GM18507 (cell line): ENCODE measurements at places on chromosomes 1 and 21.

DNA sequence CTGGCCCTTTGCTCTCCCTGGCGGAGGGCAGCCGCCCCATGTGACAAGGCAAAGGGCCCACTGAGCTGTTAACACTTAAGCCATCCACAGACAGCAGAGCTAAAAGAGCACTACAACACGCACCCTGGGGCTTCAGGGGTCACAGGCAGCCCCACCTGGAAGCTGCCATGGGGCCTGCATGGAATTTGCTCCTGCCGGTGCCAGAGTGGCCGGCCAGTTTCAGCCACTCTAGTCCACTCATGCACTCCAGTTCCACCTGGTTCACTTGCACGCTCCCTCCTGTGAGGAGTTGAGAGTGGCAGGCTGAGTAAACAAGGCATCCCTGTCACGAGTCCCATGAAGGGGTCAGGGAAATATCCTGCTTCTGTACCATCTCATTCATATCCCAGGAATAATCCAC lies 55.3 kb downstream of the RIMS3 start:
- DNase-seq: no peak

GRCh38 chr1:78255846-78256245 lies 210.1 kb downstream of the GIPC2 start:
- no peak for DNase-seq

- no peak for DNase-seq
Observed at GRCh38 chr1:92298213-92298572, 594 bp downstream of the GLMN start.

DNA sequence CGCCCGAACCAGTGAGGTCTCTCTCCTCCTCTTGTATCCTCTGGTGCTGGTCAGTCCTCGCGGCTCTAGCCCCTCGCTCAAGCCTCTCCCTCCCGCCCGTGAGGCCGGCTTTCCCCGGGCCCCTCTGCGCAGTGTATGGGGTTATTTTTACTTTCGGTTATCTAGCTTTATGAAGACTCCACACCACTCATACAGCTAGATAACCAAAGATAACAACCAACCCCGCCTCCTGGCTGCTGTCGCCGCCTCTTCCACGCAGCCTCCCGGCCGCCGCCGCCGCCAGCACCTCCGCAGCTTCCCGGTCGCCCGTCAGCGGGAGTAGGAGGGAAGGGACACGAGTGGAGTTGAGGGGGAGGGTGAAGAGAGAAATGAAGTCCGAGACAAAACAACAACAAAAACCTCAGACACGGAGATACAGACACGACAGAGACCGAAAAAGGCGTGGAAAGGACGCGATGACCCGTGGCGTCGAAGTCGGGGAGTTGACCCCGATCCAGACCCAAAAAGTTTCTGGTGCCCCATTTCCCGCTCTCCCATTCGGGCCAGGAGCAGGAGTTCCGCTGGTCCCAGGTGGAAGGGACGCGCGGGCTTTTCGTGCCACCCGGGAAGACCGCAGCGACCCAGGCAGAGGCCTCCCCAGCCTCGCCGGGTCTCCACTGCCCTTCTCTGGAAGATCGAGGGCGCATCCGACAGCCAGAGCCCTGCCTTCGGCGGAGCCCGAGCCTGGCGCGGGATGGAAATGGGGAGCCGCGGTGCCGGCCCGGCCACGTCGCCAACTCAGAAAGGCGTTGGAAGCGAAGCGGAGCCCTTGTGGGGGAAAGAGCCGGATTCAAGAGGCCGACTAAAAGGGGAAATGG lies 51.4 kb downstream of the RHBG start:
- no peak for DNase-seq

DNA sequence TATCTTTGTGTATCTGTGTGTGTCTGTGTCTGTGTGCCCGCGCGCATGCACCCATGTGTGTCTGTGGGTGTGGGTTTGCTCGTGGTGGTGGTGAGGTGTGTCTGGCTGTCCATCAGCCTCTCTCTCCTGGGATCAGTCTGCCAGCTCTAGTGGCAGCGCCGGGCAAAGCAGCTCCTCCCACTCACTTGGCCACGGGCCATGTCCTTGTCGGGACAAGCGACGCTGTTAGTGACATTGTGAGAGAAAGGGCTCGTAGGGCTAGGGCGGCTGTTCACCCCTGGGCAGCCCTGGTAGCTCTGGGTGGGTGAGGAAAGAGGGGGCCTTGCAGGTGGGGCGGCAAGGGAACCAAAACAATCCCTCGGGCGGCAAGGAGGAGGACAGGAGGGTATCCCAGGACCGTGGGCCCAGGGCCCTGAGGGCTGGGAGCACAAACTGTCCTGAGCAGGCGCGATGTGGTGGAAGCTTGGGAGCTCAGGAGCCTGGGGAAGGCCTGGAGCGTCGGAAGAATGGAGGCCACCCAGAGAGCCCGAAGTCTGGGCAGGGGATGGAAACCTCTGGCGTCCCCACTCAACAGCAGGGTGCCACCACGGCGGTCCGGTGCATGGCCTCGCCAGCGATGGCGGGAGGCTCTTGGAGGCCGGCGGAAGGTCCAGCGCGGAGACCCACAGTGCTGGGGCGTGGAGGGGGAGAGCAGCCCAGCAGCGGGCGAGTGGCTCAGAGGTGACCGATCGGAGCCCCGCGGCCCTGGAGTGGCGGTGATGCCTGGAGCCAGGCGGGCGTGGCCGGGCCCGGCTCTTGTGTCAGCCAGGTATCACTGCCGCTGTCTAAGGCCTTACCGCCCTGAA lies 140.5 kb downstream of the LIPI start:
- no peak for DNase-seq

DNA sequence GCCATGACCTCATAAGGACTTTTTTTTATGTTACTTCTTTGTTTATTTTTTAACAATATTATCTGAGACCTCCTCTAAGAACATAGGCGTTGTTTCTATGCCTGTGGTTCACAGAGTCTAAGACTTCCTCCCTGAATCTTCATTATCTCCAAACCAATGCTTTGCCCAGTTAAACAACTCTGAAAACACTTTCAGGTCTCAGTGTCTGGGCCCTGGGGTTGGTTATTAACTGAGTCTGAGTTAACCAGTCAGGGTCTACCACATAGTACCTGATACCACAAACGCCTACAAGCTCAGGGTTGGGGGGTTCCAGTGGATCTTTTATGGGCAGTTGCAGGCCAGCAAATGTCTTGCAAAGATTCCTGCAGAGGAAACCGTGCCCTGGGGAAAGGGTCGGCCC lies 138.2 kb downstream of the AJAP1 start:
- no peak for DNase-seq

DNA sequence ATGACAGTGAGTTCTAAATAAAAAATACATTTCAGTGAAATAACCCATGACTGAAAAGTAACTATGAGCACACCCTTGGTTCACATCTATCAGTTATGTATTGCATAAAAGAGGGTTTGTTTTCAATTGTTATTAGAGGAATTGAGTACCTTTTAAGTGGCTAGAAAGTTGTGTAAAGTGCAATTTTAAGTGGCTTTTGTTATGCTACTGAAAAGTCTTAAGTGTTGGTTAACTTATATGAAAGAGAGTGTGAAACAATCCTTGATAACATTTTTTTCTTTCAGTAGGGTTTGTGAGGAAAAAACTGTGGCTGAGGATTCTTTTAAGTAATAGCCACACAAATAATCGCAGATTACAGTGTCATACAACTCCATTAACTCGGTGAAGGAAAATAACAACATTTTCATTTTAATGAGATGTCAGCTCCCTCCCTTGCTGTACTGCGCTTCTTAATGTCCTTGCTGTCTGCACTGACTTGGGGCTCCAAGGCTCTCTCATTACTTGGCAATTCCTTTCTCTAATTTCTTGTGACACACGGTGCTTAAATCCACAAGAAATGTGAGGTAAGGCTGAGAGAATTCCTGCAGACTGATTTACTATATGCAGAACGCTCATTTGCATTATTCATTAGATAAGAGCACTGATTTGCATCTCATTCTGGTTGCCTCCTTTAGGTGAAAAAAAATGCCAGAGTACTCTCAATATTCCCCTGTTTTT lies 40.6 kb downstream of the NTNG1 start:
- no peak for DNase-seq

GRCh38 chr1:198417039-198417438 lies 123.4 kb downstream of the ATP6V1G3 start:
- DNase-seq: no peak
